ENCODE measurements at places on chromosomes 3 and 15.

DNA sequence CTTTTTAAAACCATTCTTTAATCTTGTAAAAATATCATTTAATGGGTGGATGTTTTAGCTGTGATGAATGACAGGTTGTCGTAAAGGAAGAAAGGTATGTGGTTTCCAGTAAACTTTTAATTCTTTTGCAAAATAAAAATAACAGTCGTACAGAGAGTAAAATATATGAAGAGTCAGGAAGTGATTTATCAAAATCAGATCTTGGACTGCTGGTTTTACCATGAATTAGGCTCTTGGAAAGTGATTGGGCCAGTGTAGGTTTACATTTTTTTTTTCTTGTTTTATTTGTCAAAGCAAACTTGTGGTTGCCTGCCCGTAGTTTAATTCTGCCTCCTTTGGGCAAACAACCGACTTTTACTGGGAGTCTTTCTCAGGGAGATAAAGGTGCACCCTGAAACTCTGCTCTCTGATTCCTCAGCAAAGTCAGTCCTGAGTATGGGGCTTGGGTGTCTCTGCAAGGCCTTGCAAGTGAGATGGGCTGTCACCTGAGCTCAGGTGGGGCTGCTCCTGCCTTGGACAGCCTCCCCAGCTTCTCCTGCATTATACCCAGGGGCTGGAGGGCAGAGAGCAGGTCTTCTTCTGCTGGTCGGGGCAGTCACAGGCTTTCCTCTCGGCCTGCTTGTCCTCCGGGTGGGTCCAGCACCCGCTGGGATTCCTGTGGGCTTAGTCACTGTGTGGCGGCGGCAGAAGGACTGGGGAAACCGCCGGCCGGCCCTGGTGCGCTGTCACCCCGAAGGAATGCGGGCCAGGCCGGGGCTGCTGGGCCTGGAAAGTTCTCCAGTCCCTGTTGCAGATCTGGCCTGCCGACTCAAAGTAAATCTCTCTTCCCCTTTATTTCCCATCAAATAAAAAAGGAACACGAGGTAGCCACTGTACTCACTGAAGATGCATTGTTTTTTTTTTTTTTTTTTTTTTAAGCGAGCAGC, 79.0 kb downstream of the IGF1R start:
- peak; percentile 98 for DNase-seq

DNA sequence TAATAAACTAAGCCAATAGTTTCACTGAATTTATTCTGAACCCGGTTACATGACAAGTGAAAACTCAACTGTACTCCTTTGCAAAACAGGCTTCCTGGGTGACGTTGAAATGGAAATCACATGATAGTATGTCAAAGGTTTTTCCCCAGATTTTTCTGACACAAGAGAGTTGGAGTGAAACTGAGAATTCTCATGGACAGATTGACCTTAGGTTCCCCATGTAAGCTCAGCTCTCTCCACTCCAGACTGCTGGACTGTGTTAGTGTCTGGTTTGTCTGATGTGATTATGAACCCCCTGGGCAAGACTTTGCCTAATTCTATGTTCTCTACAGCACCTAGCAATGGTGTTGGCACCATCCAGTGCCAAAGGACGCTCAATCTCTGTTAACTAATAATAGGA, 219.7 kb upstream of the COL8A1 start:
- DNase-seq: peak; percentile 6

- DNase-seq: peak; percentile 73
These were observed 1.0 kb downstream of the ANP32A start for GRCh38 chr15:68819495-68820294.

DNA sequence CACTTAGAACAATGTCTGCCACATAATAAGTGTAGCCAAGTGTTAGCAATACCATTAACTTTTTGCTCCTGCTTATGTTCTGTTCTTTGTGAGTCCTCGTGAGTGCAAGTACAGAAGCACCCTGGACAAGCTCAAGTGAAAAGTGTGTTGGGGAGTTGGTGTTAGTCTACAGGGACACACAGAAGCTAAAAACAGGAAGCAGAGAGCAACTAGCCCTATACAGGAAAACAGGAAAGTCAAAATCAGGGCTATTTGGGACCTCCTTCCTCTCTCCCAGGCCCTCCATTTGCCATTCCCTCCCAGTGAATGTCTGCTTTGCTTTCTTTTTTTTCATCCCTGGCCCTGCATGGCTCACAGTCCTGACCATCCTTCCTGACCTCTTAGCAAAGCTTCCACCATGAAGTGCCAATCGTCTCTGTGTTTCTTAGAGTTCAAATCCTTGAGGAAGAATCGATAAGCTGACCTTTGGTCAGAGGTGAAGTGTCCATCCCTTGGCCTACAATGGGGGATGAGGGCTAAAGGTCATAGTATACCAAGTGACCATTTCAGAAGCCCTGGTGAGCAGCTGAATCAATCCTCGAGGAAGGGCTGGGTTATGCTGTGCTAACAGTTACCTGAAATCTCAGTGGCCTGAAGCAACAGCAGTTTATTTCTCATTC, 328.2 kb downstream of the SHQ1 start:
- DNase-seq: no peak

DNA sequence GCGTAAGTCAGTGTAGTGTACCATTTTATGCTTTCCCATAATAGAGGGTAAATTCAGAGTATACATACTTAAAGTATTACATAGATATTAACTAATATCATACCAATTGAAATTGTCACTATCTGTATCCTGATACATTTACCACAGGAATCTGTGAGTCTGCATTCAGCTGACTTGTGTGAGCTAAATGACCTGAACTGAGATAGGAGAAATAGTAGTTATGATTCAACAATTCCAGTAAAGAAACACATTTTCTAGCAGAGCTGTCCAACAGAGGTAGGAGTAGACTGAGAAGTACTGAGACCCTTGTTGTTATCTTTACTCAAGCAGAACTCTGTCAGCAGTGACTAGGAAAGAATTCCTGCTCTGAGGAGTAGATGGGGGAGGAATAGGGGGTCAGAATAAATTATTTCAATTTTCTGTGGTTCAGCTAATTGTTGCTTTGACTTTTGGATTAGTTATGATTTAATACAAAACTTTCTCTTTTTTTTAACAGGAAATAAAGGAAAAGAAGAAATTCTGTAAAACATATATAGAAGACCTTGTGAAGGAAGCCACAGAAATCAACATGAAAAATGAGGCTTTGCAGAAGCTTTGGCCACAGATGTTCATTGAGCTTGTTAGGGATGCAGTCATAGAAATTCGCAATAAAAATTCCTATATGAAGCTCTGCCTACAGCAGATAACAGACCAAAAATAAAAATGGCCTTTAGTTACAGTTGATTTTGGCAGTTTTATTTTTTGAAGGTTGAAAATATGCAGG, 66.2 kb upstream of the THSD4 start:
- peak; percentile 94 for DNase-seq
